ENCODE measurements at places on chromosomes 3 and 15. TPM values are rescaled to one million over a fixed set of nuclear protein-coding genes. Genes with fewer than 3 reads are reported as not detected.

The XXYLT1 gene
- total RNA-seq, result 35.8 TPM

The MAP3K13 gene
- total RNA-seq, result 10.1 TPM

The GPR62 gene
- not detected for total RNA-seq

The CCR3 gene
- total RNA-seq, result not detected

The EIF2B5 gene
- total RNA-seq, result 39.7 TPM

The RTF1 gene
- total RNA-seq, result 27.5 TPM

All from placental pericyte (primary cell).